ENCODE measurements at places on chromosomes 2 and 18.
A peak's percentile ranks its signal among the peaks of the same experiment; 100 is the strongest.

- DNase-seq = no peak
Observed at GRCh38 chr18:35158728-35159450, 81.9 kb upstream of the ZNF397 start.

DNA sequence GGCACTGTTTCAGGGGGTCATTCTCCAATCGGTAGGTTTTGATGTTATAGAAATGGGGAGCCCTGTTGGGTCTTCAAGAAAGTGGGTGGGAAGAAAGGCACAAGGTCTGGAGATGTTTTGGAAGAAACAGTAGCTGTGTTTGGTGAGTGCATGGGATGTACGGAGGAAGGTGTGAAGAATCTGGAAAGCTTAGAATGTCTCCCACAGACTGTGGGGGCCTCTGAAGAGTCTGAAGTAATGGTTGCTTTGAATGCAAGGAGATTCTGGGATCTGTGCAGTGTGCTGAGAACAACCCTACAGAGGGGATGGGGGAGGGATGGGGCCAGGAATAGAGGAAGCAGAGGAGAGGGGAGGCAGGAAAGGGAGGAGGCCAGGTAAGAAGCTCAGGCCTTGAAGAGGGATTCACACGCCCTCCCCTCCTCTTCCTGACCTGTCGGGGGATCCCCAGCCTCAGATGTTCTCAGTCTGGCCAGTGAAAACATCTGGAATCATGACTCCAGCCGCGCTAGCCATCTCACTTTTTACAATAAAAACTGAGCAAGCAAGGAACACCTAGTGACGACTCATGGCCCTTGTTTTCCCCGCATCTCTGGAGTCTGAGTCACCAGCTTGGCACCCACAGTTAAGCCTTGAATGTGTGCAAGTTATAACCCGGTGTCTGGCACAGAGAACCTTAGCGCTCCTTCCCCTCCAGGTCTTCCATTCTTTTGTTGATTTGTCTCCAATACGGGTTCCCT is 74.2 kb downstream of the SH3BP4 start:
- no peak for DNase-seq

DNA sequence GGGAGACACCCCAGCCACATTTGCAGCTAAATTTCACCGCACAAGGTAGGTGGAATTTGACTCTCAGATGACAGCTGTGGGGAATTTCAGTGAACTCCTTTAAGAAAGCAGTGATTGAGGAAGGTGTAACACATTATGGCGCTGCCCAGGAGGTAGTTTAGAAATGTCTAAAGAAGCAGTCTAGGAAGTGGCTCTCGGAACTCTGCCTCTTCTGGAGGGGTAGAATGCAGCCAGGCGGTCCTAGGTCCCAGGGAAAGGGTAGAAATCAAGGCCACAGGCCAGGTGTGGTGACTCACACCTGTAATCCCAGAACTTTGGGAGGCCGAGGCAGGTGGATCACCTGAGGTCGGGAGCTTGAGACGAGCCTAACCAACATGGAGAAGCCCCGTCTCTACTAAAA is 179.0 kb upstream of the HAAO start:
- no peak for DNase-seq

GRCh38 chr2:161418715-161419637 is 2.9 kb downstream of the TBR1 start:
- DNase-seq = no peak

- no peak for DNase-seq
Observed at GRCh38 chr2:119481501-119482455, 42.5 kb downstream of the SCTR start.

DNA sequence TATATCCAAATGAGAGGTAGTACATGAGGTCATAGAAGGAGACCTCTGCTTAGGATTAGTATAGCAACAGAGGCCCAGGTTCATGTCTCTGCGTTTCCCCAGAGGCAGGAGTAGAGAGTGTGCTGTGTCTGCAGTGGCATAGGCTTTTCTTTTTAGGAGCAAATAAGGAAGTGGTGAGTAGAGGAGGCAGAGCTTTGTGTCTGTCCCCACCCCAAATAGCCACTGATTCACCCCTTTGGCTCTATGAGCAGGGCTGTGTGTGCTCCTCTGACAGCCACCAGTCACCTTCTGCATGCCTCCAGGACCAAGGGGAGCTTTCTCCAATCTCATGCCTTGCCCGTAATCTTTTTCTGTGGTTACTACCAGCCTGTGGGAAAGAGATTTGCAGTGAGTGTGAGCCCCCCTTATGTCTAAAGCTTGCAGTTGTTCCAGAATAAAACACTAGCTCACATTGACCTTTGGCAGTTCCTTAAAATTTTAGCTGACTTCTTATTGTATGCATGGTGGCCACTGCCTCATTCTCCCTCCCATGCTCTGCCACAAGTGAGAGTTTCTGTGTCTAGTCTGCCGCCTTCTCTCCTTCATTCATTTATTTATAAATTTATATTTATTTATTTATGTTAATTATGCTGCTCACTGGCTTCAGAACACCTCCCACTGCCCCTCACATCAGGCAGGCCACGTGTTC is 23.5 kb upstream of the ELAC1 start:
- no peak for DNase-seq

DNA sequence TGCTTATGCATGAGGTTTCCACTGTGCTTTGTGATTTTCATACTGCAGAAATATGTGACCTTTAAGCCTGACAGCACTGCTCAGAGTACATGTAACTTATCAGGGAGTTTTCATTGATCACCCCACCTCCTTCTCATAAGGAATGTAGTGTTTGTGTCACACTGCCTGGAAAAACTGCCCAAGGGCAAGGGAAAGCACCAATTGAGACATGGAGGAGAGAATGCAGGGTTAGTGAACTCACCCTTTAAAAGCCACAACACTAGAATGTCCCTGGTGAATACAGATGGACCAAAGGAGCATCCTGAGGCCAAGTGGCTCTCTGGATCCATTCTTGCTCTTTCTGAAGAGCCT is 147.2 kb upstream of the SPATS2L start:
- DNase-seq = no peak

GRCh38 chr2:36163520-36164254 is 191.9 kb upstream of the CRIM1 start:
- no peak for DNase-seq

- no peak for DNase-seq
Observed at GRCh38 chr2:240791821-240792628, 28.0 kb downstream of the KIF1A start.

GRCh38 chr18:12288403-12288755 is 19.7 kb upstream of the TUBB6 start:
- DNase-seq = no peak

DNA sequence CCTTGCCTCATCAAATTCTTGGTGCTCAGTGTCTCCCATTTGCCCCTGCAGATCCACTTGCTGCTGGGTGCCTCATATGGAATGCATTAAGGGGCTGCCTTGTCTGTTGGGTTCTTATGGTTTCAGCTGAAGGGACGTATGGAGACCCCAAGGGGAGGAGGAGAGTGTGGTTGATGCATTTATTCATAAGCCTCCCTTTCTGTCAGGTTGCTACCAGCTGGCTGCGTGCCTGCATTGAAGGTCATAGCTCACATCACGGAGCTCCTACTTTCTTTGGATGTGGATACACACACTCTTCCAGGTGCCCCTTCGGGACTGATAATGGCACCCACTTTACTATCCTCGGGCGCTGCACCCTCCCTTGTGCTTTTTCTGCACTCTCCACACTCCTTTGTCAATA is 377.9 kb downstream of the SLC4A3 start:
- no peak for DNase-seq

DNA sequence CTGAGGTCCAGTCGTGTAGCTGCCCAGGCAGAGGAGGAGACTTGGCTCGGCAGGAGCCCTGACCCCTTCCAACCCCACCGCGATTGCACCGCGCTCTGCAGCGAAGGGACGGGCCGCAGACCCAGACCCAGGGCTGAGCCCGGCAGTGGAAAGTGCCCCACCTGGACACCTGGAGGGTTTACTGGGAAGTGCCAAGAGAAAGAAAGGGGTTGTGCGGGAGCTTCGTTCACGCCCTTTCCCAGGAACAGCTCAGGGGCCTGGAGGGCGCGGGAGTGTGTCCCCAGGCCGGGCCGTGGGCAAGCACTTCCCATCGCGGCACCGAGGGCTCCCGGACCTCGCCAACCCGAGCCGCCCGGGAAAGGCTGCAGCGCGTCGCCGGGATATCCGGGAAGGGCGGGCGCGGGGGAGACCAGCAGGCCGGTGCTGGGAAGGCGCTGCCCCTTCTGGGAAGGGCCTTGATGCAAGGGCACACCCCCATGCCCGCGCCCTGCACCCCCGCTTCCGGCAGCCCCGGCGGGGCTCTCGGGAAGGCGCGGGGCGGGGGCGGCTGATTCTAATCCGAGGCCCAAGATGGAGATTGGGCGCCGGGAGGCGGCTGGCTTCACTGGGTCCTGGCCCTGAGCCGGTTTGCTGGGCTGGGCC is 36.1 kb upstream of the MRPL33 start:
- DNase-seq = no peak

DNA sequence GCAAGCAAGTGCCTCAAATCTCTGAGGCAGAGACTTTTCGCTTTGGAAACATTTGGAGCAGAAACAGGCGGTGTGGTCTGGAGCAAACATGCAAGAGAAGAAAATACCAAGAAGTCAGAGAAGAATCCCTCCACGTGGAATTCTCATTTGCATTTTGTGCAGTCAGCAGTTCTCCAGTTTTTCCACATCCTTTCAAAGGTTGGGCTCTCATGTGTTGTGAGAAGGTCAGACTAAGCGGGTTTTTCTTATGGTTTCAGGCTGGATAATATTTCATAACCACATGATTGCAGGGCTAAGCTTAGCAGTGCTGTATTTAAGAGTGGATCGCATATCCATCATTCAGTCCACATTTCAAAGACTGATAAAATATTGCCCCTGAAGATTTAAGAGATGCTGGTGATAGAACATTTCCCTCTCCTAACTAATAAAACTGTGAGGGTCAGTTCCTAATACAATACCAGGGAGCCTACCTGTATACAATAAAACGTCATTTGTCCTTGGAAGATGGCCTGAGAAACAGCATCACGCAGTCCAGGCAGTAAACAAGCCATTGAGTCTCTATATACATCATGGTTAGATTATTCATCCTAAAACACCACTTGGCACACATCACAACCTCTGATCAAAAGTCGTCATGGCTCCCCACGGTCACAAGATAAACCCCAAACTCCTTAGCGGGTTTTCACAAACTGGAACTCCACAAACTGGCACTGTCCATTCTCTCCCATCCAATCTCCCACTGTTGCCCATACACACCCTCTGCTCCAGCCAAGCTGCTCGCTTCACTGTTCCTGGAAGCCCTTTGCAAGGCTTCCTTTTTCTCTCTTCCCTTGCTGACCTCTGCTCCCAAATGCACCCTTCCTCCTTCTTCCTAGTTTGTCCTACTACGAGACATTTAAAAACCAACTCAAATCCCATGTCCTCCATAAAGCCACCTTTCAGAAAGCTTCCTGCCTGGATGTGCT is 31.5 kb downstream of the ANKRD44 start:
- DNase-seq = no peak

GRCh38 chr2:161423421-161424393 is 7.6 kb downstream of the TBR1 start:
- DNase-seq = no peak

DNA sequence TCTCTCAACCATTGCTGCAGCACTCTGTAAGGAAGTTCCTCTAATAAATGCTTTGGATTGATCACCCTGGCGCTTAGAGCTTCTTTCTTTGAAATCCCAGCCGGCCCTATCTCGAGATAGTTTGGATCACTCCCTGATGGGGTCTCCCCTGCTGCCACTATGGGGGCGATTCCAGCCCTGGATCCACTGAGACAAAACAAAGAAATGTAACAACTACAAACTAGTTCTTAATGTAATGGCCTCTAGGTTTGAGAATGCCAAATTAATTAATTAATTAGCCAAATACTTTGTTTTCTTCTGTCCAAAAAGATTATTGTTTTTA is 15.2 kb downstream of the SRSF7 start:
- DNase-seq = no peak

GRCh38 chr2:105118960-105119359 is 81.1 kb downstream of the MRPS9 start:
- DNase-seq = no peak

- DNase-seq = no peak
Observed at GRCh38 chr2:117763804-117764203, 50.7 kb upstream of the DDX18 start.

- DNase-seq = no peak
Observed at GRCh38 chr2:121667618-121668017, 18.4 kb upstream of the CLASP1 start.

GRCh38 chr18:8951491-8951890 is 151.0 kb upstream of the NDUFV2 start:
- DNase-seq = no peak

GRCh38 chr2:152730591-152731333 is 12.3 kb downstream of the ARL6IP6 start:
- DNase-seq = no peak

DNA sequence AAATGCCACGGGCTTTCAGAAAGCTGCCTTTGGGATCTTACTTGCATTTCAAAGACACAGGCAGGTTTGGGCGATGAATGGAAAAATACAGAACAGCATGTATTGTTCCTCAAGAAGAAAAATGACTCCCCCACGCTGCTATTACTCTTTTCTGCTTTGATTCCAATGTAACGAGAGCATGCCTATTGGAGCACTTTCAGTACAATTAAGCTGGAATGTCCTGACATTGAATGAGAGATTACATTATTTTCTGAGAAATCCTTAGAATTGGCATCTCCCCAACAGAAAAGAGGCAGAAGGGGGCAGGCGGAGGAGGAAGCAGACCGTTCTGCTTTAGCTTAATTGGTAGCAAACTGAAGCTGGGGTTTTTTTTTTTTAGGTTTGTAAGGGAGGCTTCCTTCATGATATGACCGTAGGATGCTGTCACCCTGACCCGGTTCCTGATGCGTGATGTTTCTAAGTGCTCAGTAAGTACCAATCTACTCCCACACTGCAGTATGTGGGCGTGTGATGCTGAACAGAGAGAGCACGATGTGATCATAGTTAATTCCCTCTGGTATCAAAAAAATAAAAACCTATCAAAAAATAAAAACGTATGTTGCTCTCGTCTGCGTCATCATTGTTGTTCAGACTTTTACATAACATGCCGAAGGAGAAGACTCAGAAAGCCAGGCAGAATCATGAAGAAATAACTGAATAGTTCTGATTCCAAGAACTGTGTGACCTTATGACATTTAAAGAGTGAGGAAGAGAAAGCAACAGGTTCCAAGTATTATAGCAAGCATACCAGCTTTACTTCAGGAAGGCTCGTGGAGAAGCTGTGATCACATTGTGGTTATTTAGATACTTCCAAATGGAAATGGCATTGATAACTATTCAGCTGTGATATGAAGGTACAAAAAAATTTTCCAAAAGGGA is 40.5 kb downstream of the LONRF2 start:
- no peak for DNase-seq

DNA sequence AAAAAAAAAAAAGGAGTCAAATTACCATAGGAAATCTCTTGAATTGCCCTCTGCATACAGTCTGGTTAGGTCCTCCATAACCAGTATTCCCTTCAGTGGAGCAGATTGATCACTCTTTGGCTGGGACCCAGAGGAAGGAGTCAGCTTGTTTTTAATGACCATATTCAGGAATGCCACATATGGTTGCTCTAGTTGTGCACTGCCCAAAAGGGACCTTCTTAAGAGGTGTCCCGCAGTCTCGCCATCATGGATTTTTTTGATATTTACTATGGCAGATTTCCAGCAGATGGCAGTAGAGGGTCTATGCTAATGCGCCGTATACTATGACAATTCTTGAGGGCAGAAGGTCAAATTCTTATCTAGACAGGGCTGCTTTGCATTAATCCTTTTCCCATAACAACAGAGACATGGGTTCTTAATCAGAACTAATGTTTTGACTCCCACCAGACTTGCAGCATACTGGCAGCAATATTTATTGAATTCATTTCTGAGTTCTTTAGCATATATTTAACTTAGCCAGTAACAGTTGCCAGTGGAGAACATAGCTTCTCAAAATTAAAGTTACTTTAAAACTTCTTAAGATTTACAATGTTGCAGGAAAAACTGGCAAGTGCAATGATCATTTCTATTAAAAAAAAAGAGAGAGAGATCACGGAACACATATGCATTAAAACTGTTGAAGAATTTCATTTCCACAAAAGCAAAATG is 31.8 kb upstream of the INPP4A start:
- peak; percentile 28 for DNase-seq
